ENCODE measurements at places on chromosomes 4 and X.

DNA sequence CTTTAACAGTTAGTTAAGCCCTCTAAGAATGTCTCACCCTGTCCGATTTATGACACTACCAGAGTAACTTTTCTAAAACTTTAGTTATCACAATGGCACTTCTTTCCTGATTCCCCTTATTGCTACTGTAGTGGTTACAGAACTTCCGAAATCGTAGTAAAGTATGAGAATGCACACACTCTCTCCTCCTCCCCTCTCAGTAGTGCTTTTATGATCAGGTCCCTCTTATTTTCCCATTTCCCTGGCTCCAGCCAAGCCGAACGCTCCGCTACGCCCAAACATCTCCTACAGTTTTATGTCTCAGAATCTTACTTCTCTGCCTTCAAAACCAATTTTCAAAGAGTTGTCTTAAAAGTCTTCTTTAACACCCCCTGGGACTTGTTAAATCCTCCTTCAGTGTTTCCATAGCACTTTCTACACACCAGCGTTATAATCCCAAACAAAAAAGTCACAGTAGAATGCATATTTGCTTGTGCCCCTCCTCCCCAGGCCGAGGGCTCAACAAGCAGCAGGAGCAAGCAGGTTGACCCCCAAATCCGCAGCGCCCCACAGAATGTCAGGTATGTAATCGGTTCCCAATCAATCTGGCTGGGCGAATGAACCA is 671 bp downstream of the HPF1 start:
- no peak for DNase-seq

DNA sequence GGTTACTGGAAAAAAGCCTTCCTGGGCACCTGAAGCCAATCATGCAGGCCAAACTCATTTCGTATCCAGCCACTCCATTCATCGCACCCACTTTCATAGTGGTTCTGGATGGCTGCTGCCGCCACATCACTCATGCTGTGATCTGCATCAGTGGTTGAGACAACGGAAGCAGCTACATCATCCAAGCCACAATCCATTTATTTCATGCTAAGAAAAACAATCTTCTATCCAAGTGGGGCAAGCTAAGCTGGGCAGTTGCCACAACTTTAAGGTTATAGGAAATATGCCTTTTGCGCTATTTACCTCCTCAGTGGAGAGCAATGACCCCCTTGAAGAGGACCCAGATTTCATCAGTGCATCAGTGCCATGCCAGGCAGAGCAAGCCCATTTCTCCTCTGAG is 124.6 kb downstream of the GRIA3 start:
- no peak for DNase-seq

DNA sequence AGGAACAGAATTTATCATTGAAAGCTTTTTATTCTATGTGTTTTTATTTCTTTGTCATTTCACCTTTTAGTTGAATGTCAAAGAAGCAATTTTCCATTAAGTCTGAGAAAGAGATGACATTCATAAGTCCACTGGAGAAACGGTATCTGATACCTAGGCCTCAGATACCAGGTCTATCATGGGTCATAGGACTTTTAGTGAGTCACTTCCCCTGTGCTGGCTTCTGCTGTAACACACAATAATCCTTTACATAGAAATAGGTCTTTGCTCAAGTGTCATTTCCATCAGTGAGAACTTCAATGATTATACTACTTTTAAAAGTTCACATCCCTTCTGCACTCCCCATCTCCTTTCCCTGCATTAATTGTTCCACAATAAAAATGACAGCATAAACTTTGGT is 125.5 kb upstream of the ARMCX2 start:
- no peak for DNase-seq

- no peak for DNase-seq
Measured at GRCh38 chr4:77146186-77147078, 10.6 kb upstream of the CCNG2 start.

- no peak for DNase-seq
Measured at GRCh38 chrX:116417214-116417613, 19.2 kb upstream of the SLC6A14 start.

- no peak for DNase-seq
Measured at GRCh38 chr4:106585915-106586349, 217.4 kb upstream of the GIMD1 start.

DNA sequence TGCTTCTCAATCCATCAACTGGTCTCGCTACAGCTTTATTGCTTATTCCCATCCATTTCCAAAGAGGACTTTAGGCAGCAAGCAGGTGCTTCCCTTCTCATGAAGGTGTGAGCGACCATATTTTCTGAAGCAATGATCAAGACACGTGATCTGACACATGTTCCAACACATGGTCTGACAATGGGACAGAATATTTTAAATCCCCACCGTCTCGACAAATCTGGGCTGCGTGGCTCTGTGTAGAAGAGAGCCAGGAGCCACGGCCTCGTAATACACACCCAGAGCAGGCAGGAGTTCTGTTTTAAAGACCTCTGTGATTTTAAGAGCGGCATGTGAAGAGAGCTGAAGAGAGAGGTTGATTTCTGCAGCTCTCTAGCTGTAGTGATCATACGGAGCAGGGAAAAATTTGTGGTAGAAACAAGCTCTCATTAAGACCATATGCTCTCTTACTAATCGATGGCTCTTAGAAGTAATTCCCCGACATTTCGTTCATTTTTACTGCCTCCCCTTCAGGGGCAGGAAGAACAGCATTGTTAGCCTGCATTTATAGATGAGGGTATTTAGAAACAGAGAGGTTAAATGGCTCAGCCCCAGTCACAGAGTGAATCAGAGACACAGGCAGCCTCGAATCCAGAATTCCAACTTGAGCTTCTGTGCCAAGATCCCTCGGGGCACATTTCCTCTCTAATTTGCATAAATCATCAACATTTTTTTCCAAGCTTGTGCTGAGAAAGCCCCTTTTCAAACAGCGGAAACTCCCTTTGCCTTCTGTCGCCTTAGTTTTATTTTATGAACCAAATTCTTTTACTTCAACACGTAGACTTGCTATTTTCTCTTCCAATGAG is 91.0 kb upstream of the BCOR start:
- no peak for DNase-seq

- DNase-seq = no peak
Measured at GRCh38 chr4:42398171-42398870, 1.0 kb downstream of the SHISA3 start.
